ENCODE measurements at places on chromosomes 7 and 10.

DNA sequence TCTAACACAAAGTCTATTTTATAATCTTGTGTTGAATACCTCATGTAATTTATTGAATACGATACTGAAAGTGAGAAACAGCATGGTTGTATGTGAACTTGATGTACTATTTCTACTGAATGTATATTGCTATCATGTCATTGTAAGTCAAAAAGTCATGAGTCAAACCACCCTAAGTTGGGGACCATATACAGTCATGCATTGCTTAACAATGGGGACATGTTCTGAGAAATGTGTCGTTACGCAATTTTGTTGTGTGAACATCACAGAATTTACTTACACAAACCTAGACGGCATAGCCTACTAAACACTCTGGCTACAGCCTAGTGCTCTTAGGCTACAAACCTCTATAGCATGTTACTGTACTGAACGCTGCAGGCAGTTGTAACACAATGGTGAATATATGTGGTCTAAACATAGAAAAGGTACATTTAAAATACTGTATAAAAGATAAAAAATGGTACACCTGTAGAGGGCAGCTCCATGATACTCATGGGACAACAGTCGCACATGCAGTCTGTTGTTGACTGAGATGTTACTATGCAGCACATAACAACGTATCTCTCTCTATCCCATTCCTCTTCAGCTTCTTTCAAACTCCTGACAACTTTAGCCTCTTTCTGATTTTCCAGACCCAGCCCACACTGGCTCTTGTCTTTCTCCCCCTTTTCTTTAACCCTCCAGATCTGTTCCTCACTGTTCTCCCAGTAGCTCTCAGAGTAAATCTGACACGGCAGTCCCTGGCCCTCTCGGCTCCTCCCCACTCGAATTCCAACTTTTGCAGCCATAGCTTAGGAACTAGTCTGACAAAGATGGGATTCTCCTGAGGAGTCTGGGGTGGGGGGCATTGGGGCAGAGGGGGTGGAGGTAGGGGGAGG lies 90.1 kb downstream of the SNX10 start:
- DNase-seq, result no peak

DNA sequence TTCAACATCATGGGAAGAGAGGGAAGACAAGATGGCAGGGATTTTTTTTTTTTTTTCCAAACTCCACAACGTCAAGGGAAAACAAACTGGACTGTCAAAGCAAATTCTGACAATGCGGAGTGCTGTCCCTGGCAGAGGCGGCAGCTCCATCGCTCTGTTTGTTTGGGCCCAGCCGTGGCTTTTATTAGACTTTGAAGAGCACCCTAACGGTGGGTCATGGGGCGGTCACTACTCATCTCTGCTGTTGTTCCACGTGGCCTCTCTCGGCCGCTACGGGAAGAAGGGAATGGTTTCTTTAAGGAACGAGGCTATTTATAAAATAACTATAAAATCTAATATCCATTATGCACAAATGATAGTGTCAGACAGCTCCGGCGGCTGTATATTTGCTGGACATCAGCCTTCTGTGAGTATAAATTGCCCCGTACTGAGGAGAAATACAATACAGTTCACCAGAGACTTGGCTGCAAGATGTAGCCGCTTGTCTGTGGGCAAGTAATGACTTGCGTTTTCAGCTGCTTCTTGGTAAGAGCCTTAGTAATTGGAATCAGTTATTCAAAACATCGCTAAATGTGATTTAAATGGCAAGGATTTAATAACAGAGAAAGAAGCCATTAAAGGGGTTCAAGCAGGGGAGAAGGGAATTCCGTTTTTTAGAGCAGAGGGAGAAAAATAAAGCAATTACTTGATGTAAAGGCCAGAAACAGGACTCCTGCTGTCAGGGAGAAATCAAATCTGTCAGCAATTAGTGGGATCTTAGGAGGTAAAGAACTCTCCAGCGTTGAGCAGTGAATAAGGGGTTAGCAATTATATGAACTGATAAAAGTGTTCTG lies 61.7 kb upstream of the RAB11FIP2 start:
- DNase-seq, result no peak

GRCh38 chr7:150307129-150307528 lies 16.0 kb upstream of the LRRC61 start:
- no peak for DNase-seq

DNA sequence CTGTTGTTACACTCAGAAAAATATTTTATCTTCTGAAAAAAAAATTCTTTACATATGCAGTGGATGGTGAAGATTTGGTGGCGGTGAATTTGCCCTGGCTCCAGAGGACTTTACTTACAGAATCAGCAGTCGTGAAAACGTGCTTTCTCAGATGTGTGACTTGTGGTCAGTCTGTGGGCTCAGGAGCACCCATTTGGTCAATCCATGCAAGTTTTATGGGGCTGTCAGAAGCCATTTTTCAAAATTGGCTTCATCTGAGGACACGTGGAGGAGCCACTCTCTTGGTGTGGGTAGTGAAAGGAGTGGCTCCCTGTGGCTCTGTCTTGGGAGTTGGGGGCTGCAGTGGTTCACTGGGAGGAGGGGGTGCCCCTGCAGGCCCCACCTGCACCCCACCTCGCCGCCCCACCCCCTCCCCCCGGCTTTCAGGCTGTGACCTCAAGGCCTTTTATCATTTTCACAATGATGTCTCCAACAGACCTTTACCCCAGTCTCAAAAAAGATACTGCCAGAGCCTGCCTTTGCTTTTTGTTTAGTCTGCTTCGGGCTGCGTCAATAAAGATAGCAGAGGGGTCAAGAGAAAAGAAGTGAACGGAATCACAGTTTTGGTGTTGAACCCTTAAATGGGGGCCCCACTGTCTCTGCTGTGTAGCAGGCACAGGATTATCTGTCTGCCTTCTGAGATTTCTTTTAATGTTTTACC lies 137.4 kb downstream of the MGMT start:
- no peak for DNase-seq

DNA sequence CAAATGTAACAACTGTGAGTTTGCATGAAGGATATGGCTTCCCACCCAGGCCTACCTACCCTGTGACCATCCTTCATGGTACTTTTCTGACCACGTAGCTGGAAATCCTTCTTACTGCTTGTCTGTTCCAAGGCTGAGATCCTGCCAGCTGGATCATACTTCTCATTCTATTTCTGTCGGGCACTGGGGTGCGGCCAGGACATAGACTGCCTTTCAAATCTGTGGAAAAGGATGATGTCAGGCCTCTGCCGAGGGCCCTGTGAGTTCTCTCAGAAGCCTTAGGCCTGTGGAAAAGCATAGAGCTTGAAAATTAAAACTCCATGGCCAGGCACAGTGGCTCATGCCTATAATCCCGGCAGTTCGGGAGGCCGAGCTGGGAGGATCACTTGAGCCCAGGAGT lies 10.0 kb downstream of the VWC2 start:
- no peak for DNase-seq

DNA sequence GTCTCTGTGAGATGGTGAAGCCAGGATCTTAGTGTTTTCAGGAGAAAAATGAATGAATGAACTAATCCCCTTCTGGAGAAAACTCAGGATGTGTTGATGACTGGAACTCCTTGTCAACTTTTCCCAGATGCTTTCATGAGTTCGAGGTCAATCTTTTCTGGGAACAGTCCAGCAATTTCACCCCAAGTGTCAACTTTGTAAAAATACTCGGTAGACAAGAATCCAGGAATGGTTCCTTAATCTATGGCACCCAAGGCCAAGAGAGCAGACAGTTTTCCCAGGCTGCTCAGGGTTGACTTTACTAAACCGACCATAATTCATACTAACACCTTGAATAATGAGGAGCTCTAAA lies 31.1 kb upstream of the LYZL1 start:
- DNase-seq, result no peak

DNA sequence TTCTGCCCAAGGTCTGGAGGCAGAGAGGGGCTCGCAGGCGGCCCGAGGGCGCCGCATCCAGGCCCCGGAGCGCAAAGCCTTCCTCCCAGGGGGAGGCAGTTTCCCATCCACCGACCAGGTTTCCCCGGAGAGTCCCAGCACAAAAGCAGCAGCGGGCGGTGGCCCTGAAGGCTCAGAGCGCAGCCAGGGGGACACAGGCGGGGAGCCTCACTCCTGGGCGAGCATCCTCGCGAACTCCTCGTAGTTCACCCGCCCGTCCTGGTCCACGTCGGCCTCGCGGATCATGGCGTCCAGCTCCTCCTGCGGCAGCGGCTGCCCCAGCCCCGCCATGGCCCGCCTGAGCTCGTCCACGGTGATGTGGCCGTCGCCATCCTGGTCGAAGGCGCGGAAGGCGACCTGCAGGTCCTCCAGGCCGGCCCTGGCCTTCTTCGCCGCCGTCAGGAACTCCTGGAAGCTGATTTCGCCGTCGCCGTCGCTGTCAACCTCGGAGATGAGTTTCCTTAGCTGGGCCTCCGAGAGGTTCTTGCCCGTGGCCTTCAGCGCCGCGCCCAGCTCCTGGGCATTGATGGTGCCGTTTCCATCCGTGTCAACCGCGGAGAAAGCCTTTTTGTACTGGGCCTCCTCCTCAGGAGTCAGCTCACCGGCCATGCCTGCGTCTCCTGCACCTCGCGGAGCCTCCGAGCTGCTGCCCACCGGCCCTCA lies 428 bp downstream of the CALML5 start:
- no peak for DNase-seq

- DNase-seq, result no peak
Measured at GRCh38 chr10:93445097-93445960, 36.8 kb downstream of the MYOF start.

- peak; percentile 54 for DNase-seq
Measured at GRCh38 chr10:28367929-28368484, 65.1 kb upstream of the MPP7 start.

DNA sequence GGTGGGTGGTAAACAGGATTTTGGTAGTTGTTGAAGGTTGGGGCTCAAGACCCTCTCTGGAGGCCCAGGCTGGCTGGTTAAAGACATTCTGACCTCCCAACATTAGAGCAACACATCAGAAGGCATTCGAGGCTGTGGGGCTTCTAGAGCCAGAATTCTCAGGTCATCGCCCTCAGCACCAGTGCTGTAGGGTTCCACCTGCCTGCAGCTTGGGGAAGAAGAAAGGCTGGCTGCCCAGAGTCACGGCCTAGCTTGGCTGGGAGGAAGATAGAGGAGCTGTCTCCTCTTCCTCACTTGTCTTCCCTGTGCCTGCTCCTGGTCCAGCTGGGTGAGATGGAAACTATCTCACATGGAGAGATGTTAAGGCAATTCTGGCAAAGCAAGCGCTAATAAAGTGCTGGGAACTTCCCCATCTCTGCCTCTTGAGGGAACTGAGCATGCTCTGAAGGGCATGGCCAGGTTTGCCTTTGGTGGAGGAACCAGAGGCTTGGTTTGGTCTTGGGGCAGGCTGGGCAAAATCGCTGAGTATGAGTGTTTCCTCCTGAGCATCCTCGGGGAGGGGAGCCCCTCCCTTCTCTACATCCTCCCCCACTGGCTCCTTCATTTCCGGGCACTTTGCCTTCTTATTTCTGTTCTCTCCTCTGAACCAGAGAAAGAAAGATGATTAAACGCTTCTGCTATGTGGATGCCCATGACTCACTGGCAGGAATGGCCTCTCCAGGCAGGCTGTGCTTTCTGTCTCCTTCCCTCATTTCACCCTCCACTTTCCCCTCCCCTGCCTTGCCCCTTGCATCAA lies 509.0 kb upstream of the PODXL start:
- DNase-seq, result no peak
